ENCODE measurements at places on chromosomes 13 and 19. TPM values are rescaled to one million over a fixed set of nuclear protein-coding genes. Genes with fewer than 3 reads are reported as not detected.

Gene ZNF85
- total RNA-seq: 1.3 TPM

Gene ZNF541
- not detected for total RNA-seq

DNA sequence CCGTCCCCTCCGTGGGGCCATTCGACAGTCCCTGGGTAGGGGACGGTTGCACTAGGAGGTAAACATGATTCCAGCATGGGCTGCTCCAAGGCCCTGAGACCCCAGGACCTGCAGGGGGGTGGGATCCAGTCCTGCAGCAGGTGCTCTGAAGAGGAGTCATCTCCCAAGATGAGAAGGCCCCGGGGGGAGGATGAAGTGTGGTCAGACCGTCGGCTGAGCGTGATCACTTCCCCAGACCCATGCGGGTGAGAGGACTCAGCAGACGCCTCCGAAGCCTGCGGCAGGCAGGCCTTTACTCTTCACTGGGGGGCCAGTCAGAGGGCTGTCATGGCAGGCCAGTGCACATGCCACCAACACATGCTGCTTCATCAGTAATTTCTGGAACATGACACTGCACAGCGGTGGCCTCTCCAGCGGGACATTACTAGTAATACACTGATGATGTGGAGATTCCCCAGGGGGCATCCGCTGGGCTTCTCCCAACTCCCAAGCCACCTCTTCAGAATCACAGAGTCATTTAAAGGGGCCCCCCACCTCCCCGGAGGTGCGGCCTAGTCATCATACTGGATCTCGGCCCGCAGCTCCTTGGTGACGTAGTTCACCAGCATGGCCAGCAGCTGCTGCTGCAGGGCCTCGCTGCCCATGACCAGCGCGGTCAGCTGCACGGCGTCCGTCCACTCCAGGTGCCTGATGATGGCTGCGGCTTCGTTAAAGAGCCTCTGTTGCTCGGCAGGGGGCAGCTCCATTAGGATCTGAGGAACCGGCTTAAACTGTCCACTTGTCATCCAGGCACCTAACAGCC lies 12.7 kb downstream of the C19orf12 start:
- DNase-seq: no peak

GRCh38 chr13:40389081-40389641 lies 277.3 kb downstream of the FOXO1 start:
- DNase-seq: no peak

DNA sequence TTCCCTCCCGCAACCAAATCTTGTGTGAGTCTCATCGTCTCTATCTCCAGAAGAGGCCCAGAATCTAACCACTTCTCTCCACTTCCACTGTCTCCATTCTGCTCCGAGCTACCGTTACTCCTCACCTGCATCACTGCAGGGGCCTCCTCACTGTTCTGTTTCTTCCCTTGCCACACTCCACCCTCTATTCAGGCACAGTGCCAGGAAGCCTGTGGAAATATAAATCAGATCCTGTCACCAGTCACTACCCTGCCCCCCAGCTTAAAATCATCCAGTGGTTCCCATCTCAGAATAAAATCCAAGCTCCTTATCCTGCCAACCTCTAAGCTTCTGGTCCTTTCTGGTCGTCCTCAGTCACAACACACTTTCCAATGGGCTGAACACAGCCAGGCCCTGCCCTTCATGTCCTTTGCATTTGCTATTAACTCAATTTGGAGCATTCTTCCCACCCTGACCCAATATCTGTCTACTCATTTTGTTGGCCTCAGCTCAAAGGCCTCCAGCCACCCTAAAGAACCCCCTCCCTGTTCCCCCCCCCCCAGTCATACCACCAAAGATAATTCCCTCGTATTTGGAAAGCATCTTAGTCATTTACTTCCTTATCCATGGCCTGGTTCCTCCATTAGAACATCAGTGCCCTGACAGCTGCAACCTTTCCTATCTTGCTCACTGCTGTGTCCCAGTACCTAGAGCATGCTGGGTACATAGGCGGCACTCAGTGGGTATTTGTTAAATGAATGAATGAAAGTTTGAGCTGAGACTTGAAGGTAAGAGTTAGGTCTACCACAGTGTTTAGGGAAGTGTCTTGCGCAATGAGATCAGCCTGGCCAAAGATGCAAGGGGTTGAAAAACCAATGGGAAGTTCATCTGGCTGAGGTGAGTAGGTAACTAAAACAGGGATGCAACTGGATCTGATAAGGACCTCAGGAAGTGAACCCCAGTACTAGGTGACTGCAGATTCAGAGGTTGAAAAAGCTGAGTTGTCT lies 24.4 kb downstream of the ZNF175 start:
- no peak for DNase-seq

- no peak for DNase-seq
Observed at GRCh38 chr13:96100457-96101220, 10.7 kb downstream of the HS6ST3 start.

GRCh38 chr13:46553521-46553885 lies 533 bp downstream of the LRCH1 start:
- no peak for DNase-seq
